ENCODE measurements at places on chromosomes 3 and 15. TPM values are rescaled to one million over a fixed set of nuclear protein-coding genes. Genes with fewer than 3 reads are reported as not detected.

The SLC35G2 gene
- total RNA-seq, result 0.80 TPM

The OR5AC2 gene
- not detected for total RNA-seq

The MFGE8 gene
- 51.1 TPM for total RNA-seq

The GP9 gene
- not detected for total RNA-seq

The TMC3 gene
- not detected for total RNA-seq

The GOLGA6L9 gene
- 1.4 TPM for total RNA-seq

Measured in activated CD4-positive, alpha-beta memory T cell treated with anti-CD3 and anti-CD28 coated beads, Interleukin-2, amount 10 ng/mL, durations not matched to agents 7 days and 5 days (primary cell).